ENCODE measurements at places on chromosomes 3 and 15. TPM values are rescaled to one million over a fixed set of nuclear protein-coding genes. Genes with fewer than 3 reads are reported as not detected.

DNA sequence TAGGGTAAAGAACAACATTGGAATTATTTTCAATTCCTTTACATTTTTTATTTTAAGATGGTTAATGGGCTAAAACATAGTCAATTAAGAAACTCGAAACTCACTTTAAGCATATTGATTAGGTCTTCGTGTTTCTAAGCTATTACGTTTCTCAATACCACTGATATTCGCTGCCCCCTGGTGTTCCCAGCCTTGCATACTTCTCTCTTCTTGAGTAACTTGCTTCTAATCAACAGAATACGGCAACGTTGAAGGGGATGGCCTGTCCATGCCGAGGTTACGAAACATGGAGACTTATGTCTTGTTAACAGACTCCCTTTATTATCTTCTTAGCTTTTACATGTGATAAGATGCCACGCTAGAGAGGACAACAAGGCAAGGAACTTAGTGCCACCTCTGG is 43.6 kb downstream of the ROBO1 start:
- no peak for DNase-seq

SLC38A3 gene
- 28.7 TPM for total RNA-seq

ITIH1 gene
- not detected for total RNA-seq

GRCh38 chr15:98581715-98582114 is 66.6 kb upstream of the IGF1R start:
- no peak for DNase-seq

- DNase-seq: peak; percentile 45
These were observed 670 bp upstream of the ATP13A3 start for GRCh38 chr3:194487289-194488054.

GRCh38 chr15:57824186-57824585 is 117.7 kb downstream of the POLR2M start:
- no peak for DNase-seq

ANKRD34C gene
- 0.12 TPM for total RNA-seq

- DNase-seq: no peak
These were observed 31.6 kb upstream of the OR5K4 start for GRCh38 chr3:98322101-98322500.

- DNase-seq: no peak
These were observed 152.0 kb downstream of the GREM1 start for GRCh38 chr15:32869776-32870175.

DNA sequence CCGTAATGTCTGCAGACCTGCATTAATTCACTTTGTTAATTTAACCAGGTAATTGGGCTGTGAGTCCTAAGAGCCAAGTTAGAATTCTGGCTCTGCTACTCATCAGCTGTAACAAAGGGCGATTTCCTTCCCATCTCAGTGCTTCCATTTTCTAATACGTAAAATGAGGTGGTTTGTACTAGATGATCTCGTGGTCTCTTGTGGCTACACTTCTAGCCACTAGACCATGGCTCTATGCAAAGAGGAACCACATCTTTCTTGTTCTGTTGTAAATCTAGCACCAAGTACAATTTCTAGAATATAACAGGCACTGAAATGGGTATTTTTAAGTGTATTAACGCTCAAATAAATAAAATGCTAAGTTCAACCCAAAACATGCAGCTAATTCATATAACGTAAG is 174.4 kb upstream of the THBS1 start:
- no peak for DNase-seq

CCK gene
- 0.22 TPM for total RNA-seq

- no peak for DNase-seq
These were observed 207.9 kb upstream of the CHRNA7 start for GRCh38 chr15:31822463-31822862.

DNA sequence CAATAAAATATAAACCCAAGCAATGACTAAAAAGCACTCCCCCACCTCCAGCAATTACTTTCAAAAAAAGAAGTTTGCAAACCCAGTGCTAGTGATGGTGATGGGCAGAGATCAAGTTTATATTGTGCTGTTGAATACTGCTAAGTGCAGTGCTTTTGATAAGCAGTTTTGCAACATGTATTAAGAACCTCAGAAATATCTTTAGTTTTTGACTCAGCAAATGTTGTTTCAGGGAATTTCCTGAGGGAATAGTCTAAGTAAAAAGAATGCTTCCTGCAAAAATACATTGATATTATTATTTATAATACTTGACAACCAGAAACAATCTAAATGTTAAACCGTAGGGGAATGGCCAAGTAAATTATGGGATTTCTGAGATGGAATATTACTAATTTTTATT is 69.3 kb downstream of the ADAMTSL3 start:
- no peak for DNase-seq

GTF2A2 gene
- 33.9 TPM for total RNA-seq

- no peak for DNase-seq
These were observed 49.0 kb downstream of the CCDC54 start for GRCh38 chr3:107426223-107426622.

DNA sequence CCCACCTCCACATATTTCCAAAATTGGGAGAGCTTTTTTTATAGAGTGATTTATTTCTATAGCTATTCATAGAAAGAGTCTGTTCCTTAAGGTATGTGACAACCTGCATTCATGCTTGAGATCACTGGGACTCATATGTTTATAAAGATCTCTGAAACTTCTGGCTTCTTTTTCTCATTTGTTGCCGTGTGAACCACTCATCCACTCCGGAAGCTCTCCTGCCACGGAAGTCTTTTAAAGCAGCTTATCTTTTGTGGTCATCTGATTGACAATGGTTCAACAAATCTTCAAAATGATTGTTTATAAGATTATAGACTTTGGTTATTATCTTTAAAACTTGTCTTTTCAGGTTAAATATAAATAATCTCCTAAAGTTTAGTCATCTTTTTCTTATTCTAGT is 260.5 kb downstream of the C3orf38 start:
- no peak for DNase-seq

- DNase-seq: no peak
These were observed 241.3 kb upstream of the SETMAR start for GRCh38 chr3:4061783-4062360.

DNA sequence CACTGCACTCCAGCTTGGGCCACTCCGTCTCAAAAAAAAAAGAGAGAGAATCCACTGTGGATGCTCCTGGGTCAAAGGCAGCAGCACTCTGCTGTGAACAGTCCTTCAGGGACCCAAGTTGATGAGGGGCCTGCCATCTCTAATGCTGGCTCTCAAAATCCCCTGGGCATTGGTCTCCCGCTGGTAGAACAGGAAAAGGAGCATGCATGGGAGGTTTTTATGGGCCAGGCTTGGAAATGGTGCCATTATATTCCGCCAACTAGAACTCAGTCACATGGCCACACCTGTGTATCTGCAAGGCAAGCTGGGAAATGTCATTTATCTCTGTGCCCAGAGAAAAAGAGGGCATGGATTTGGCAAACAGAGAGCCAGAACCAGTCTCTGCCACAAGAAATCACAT is 3.4 kb upstream of the DIS3L start:
- no peak for DNase-seq

- DNase-seq: no peak
These were observed 279.3 kb upstream of the RASGRP1 start for GRCh38 chr15:38843736-38844590.

HMCES gene
- total RNA-seq: 8.1 TPM

DNA sequence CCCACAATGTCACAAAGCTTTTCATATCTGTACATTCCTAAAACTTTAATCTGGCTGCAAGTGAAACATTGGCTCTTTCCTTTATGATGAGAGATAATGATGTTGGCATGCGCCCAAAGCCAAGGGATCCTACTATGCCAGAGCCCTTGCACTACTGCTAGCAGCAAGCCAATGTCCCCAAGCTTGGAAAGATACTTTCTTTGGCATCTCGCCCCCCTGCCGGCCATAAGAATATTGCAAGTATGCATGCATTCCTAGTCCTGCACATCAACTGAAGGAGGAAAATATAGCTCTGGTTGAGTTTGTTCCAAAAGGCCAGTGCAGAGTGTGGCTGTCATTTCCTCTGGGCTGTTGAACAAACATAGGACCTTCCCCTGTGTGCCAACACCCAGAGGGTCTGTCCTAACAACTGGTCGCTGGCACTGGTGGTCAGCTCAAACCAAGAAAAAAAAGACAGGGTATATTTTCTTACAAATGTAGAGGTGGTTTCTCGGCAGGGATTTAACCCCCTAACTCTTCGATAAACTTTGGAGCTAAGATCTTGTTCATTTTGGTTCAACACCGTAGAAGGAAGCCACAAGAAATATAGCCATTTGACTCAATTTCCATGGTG is 120.9 kb upstream of the ZBED2 start:
- no peak for DNase-seq

- no peak for DNase-seq
These were observed 6.5 kb upstream of the USP3 start for GRCh38 chr15:63497642-63498467.

DNA sequence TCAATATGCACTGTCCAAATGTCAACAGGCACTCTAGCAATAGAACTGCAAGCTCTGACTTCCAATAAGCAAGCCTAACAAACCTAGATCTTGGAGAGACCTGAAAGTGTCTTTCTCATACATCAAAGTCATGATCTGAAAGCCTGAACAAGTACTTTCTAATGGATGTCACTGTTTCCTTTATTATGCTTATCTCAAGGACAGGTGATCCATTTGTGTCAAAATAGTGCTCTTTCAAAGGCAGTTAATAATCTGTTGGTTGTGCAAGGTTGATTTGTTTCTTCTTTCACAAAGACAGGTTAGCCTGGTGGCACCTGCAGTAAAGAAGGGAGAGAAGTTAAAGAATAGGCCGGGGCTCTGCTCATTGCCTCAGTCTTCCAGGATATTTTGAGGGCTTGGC is 146.8 kb downstream of the EPHB1 start:
- no peak for DNase-seq

DNA sequence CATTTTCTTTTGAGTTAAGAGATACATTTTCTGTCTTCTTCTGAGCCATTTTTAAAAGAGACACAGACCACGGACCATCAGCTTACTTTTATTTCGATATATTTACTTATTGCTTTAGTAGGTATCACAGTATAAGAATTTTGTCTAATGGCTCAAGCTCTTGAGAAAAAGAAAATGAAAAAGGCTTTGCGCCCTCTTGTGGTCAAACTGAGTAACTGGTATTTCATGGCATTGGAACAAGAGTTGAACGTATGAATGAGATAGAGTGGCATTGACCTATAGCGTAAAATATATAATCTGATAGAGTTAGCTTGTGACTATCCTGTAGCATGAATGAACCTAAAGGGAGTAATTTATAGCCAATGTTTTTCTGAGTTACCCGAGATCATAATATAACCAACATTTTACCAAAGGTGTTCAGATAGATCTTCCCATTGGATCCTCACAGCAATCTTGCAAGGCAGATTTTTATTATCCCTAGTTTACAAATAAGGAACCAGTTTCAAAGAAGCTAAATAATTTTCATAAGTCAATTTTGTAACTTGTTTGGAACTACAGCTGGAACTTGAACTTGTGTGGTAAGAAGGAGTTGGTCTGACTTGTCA is 154.6 kb downstream of the POLR2M start:
- no peak for DNase-seq

DNA sequence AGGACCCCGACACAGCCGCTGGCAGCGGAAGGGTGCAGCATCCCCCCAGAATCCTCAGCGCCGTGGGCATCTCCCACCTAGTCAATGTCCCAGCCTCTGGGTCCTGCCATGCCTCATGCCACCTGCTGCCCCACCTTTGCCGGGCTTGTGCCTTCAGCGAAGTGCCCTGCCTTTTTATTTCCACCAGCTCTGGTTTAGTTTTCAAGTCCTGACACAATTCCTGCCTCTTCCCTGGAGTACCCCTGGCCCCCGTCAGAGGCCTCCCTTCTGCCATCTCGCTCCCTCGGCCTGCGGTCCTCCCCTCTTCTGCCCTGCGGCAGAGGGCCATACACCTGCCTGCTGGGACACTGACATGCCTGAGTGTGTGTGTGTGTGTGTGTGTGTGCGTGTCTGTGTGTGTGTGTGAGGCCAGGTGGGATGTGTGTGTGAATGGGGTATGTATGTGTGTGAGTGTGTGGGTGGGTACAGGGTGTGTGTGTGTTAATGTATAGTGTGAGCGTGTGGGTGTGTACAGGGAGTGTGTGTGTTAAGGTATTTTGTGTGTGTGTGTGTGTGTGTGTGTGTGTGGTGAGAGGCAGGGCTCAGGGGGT is 129.9 kb downstream of the SMAD6 start:
- peak; percentile 39 for DNase-seq

DNA sequence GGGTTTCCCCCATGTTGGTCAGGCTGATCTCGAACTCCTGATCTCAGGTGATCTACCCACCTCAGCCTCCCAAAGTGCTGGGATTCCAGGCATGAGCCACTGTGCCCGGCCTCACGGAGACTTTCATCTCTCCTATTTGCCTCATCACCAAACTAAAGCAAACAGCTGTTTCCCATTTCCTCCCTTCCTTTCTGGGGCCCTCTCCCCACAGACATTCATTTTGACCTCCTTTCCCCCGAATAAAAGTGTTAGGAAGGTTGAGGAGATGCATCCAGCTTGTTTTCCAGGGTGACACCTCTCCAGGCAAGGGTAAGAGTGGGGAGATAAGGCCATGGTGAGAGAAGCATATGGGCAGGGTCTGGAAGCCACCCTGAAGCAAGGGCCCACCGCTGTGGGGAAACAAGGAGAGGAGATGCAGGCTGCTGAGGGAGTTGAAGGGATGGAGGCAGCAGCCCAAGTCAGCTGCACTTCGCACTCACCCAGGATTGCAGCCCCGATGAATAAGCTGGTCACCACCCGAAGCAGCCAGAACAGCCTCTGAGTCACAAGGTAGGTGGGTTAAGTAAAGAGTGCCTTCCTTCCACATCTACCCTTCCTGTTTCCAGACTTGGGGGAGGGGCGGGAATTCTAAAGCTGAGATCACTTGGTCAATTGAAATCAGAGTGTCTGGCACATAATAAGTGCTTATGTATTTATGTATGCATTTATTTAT is 7.7 kb downstream of the DUOXA2 start:
- no peak for DNase-seq

- no peak for DNase-seq
These were observed 23.8 kb downstream of the NANOGP8 start for GRCh38 chr15:35061161-35061824.

IMPG2 gene
- 0.06 TPM for total RNA-seq

DNA sequence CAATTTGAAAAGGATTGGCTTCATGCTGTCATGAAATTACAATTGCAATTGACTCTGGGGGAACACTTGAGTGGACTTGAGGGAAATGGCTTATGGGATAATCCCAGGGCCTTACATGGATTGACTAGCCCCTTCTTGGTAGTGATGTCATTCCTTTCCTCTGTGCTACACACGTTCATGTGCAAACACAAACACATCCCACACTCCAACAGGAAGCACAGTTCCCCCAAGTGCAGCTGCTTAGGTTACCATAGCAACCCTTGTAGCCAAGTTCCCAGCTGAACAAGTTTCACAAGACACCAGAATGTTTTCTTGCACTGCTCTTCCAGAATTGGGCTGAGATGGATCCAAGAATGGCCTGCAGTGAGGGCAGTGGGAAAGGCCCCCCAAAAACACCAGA is 217.0 kb downstream of the ZNF621 start:
- DNase-seq: no peak
